BJ (cell line): ENCODE measurements at places on chromosomes 6 and 20. TPM values are rescaled to one million over a fixed set of nuclear protein-coding genes. Genes with fewer than 3 reads are reported as not detected.

DNA sequence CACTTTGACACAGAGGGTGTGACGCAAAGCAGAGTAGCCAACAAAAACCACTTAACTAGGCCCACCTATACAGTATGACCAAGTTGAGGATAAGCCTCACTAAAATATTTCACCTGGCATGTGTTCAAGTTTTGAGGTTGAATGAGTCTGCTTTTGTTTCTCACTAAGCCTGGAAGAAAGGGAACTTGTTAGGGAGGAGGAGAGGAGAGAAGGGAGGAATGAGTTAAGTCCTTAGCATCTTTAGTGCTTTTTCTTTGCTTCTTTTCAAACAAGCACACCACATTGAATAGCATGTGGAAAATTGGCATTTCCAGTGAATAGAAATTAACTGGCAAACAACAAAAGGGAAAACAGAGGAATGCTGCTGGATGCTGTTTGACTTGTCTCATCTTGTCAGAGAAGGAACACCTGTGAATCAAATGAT, 461.9 kb downstream of the GJA1 start:
- DNase-seq: no peak

Gene PEDS1
- polyA plus RNA-seq: 26.1 and 52.3 TPM in 2 replicates

Gene SS18L1
- 5.4 and 6.7 TPM in 2 replicates for polyA plus RNA-seq

DNA sequence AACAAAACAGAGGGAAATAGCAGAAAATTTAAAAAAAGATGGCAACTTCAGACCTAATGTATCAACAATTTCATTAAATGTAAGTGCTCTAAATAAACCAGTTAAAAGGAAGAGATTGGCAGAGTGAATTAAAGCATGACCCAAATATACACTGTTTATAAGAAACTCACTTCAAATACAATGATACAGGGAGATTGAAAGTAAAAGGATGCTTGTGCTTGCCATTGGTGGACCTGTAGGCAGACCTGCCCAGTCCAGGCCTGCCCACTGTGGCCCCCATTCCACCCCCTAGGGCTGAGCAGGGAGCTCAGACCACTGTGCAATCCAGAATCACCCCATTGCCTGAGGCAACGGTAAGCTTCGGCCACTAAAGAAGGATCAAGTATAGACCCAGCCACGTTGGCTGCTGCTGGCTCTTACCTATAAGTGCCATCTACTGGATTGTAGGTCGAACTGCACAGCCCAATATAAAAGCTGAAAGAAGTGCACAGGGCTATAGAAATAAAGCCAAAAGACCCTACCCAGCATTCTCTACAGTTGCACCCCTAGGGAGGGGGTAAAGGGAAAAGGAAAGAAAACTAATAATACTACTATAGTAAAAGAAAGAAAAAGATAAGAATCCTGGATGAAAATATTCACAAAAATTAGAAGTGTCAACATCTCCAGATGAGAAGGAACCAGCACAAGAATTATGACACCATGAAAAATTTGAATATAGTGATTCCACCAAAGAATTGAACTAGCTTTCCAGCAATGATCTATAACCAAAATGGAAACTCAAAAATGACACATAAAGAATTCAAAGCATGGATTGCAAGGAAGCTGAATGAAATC, 36.1 kb downstream of the PSMB1 start:
- no peak for DNase-seq

DNA sequence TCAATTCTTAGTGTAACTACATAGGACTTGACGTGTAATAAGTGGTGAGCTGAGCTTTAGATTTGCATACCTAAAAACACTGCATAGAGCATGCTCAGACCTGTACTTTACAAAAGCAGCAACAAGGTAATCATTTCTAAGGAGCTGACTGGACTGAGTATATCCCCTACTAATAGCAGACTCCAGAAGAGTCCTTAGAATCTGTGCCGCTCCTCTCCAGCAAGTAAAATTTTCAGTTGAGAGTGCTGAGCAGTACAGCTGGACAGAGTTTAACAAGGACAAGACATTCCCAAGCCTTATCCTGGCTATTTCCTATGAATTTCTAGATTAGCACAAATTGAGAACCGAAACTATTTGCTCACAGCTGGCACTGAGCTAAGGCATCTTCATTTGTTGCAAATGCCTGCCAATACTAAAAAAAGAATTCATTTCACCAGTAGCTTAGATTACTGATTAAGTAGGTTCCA, 26.1 kb upstream of the KLHL31 start:
- no peak for DNase-seq

- DNase-seq: no peak
These were observed 188.6 kb downstream of the ZDHHC14 start for GRCh38 chr6:157569543-157569942.

Gene POM121L2
- not detected in 2 replicates for polyA plus RNA-seq

Gene MSH5
- 9.2 and 10.7 TPM in 2 replicates for polyA plus RNA-seq

DNA sequence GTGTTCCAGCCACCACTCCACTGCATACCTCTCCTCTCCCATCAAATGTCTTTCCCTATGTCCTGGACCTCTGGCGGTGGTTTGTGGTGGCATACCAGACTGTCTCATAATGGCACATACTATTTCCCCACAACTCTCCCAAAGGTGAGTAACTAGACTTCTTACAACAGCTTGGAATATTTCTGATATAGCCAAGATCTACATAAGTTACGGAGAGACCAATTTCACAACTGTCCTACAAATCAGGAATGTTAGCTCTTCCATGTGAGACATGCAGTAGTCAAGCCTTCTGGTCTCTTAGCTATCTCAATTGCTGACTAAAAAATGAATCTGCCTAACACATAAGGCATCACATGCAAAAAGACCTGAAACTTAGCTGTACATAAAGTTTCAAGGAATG, 588.9 kb downstream of the RNF144B start:
- no peak for DNase-seq

Gene CST2
- polyA plus RNA-seq: not detected in 2 replicates

Gene UBE3D
- polyA plus RNA-seq: 2.1 and 2.5 TPM in 2 replicates

DNA sequence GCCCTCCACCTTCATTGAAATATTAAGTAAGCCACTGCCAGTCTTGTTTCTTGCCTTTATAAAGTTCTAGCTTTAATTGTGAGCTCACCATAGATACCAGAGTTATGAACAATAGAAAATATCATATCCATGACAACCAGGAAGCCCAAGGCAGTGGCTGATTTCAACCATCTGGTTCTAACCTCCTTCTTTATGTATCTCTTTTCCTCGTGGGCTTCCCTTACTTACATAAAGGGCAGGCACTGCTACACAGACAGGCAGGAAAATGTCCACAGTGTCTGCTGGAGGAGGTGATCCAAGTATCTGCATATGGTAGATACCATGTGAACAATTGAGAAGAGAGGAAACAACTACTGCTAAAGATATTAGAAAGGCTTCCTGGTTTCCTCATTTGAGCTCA, 65.2 kb upstream of the PRND start:
- no peak for DNase-seq

DNA sequence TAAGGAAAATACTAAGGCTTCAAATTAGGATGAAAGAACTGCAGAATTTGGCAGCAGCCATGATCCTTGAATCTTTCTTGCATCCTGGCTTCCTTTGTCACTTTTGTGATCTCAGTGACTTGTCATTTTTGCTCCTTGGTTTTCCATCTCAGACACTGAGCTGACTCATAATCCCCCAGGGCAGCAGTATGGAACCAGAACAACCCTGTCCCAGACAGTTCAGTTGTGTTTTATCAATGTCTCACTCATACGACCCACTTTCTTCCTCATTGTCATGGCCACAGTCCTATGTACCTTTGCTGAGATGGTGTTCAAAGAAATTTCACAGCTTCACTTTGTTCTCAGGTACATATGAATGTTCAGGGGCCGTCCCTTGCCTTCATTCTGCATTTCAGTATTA, 488.5 kb upstream of the BTBD3 start:
- no peak for DNase-seq

DNA sequence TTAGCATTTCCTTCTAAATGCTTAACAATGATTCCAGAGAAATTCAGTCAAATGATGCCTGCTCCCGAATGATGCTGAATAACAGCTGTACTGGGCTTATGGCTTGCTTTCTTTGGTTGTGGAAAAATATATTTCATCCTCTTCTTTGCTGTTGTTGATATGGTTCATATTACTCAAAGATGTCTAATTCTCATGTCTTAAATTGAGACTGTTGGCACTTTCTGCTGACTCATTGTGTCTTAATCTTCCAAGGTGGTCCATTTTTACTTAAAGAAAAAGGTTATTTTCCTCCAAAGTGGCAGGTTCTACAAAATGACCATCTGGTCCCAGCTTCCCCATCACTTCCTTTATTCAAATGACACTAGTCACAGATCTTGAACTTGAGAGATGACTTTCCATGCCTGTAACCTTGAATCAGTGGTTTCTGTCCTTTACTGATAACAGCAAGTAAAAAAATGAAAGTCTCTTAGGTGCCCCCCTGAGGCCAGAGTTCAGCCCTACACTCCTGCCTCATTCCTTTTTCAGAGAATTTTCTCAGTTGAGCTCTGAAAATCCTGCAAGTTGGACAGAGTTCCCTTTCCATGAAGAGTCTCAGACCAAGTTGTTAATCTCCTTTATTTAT, 6.9 kb downstream of the SNAP25 start:
- no peak for DNase-seq

Gene CALHM6
- 0.75 and 0.78 TPM in 2 replicates for polyA plus RNA-seq

DNA sequence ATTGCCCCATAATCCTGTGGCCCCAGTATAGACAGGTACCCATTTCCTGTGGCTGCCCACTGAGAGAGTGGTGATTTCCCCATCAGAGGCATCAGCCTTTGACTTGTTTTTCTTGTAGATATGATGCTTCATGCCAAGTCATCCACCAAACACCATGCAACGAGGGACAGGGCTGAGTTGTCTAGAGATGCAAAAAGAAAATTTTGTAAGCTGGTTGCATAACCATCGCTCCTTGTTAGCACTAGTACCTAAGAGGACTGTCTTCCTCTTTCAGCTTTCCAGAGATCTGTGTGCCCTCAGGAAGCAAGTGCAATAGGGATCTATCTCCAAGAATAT, 166.8 kb downstream of the BCAS1 start:
- no peak for DNase-seq

DNA sequence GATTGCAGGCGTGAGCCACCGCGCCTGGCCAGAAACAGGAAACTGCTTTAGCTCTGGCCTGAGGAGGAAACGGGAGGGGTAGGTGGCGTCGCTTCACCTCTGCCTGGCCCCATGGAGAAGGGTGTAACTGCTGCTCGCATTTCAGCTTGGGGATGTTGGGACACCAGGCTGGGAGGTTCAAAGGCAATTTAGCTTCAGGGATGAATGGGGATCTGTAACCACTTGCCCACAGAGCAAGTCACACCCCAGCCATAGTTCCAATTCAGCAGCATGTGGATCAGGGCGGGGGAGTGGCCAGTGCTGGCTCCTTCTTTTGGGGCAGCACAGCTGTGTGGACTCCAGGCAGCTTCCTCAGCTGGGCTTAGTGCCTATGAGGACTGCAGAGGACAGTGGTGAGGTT, 34.8 kb upstream of the NUP153 start:
- no peak for DNase-seq

GRCh38 chr6:136734977-136735376, 57.3 kb downstream of the MAP3K5 start:
- no peak for DNase-seq

DNA sequence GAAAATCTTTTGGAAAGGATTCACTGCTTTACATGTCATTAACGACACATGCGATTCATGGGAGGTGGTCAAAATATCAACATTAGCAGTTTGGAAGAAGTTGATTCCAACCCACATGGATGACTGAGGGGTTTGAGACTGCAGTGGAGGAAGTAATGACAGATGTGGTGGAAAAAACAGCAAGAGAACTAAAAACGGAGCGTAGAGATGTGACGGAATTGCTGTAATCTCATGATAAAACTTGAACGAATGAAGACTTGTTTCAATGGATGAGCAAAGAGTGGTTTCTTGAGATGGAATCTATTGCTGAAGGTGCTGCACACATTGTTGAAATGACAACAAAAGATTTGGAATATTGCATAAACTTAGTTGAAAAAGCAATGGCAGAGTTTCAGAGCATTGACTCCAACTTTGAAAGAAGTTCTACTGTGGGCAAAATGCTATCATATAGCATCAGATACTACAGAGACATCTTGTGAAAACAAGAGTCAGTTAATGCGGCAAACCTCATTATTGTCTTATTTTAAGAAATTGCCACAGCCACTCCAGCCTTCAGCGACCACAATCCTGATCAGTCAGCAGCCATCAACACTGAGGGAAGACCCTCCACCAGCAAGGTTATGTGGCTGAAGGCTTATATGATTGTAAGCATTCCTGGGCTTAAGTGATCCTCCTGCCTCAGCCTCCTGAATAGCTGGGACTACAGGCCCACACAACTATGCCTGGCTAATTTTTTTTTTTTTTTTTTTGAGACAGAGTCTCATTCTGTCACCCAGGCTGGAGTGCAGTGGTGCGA, 19.2 kb downstream of the SRSF3 start:
- DNase-seq: no peak

Gene BPIFB1
- polyA plus RNA-seq: not detected in 2 replicates

Gene SLC22A16
- not detected in 2 replicates for polyA plus RNA-seq

Gene PDE7B
- 1.7 and 2.7 TPM in 2 replicates for polyA plus RNA-seq

Gene C20orf144
- 0.13 and 0.22 TPM in 2 replicates for polyA plus RNA-seq

DNA sequence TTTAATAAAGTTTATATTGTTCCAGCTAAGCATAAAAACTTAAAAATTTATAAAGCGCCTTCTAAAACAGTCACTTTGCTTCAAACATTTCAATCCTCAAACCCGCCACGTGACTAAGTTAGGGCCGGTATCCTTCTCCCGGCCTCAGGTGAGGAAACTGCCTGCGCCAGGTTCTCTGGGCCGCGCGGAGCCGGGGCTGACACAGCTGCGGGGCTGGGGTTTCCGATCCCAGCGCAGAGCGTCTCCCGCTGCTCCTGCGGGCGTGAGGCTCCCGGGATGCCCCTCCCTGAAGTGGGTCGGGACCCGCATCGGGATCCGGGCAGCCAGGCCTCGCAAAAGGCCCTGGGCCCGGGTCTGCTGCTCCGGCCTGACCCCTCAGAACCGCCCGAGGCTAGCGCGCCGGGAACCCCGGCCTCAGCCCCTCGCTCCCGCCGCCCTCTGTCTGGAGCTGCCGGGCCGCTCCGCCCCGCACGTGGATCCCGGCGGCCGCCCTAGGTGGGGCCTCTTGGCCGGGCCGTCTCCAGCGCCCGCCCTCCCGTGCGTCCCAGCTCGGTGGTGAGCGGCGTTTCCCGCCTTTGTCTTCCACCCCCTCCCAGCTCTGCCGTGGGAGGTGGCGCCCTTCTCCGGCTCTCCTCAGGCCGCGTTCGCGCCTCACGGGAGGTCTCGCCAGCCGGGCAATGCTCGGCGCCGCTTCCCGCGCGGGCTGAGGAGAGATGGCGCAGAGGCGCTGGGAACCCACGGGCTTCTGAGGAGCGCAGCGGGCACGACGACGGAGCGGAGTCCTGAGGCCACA, 267.9 kb downstream of the DLL1 start:
- DNase-seq: no peak
